ENCODE measurements at places on chromosomes 12 and 14. TPM values are rescaled to one million over a fixed set of nuclear protein-coding genes. Genes with fewer than 3 reads are reported as not detected.

WASHC4 gene
- 42.9 TPM for total RNA-seq

GPR84 gene
- not detected for total RNA-seq

GNB3 gene
- 16.5 TPM for total RNA-seq

CELA1 gene
- not detected for total RNA-seq

PLEK2 gene
- total RNA-seq, result 1.2 TPM

CDKN1B gene
- total RNA-seq, result 38.4 TPM

PRPH gene
- total RNA-seq, result 1.7 TPM

BDKRB1 gene
- total RNA-seq, result not detected

FOXG1 gene
- 0.09 TPM for total RNA-seq

RNASE7 gene
- total RNA-seq, result not detected

TRIM9 gene
- total RNA-seq, result 4.0 TPM

TCTN2 gene
- total RNA-seq, result 9.1 TPM

TAS2R19 gene
- 1.4 TPM for total RNA-seq

All from WTC11 (cell line).